Omental fat pad (tissue), 4 donors: ENCODE measurements at places on chromosomes 3 and 15. TPM values are rescaled to one million over a fixed set of nuclear protein-coding genes. Genes with fewer than 3 reads are reported as not detected.

DNA sequence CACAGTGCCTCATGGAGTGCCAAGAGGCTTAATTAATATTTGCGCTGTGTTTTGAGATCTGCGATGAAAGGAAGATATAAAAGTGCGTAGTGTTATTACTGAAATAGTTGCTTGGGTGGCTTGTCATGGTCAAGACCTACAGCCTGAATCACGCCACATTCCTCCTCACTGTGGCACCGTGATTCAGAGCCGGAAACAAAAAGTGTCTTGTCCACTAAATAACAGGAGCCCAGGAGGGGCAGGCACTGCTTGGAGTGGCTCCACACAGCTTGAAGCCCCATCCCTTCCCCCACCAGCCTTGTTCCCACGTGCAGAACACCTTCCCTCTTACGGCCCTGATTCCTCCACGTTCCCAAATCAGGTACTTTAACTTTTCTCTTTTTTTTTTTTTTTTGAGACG is 1.2 kb upstream of the LRRC15 start:
- DNase-seq: no peak

- DNase-seq: no peak
Observed at GRCh38 chr15:79115986-79116665, 25.5 kb upstream of the RASGRF1 start.

GRCh38 chr3:114867835-114868503 is 279.1 kb downstream of the ZBTB20 start:
- no peak for DNase-seq

DNA sequence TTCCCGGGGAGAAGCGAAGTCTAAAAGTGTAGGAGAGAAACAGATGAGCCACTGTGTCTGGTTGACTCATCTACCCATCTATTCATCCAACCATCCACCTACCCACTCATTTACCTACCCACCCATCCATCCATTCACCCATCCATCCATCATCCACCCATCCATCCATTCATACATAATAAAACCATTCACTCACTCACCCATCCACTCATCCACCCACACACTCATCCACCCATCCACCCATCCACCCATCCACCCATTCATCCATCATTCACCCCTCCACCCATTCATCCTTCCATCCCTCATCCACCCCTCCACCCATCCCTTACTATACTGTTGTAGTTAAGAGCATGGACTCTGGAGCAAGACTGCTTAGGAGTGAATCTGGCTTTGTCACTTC is 136.4 kb upstream of the ATP2B2 start:
- DNase-seq: no peak

DNA sequence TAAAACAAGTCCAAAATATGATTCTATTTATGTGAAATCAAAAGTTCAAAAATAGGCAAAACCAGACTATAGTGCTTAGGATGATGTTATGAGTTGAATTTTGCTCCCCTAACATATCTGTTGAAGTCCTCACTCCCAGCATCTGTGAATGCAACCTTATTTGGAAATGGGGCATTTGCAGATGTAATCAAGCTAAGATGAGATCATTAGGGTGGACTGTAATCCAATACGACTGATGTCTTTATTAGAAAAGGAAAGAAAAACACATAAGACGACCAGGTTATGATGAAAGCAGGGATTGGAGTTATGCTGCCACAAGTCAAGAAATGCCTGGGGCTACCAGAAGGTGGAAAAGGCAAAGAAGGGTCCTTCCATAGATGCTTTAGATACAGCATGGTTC is 110.5 kb upstream of the CCDC39 start:
- DNase-seq: no peak

DNA sequence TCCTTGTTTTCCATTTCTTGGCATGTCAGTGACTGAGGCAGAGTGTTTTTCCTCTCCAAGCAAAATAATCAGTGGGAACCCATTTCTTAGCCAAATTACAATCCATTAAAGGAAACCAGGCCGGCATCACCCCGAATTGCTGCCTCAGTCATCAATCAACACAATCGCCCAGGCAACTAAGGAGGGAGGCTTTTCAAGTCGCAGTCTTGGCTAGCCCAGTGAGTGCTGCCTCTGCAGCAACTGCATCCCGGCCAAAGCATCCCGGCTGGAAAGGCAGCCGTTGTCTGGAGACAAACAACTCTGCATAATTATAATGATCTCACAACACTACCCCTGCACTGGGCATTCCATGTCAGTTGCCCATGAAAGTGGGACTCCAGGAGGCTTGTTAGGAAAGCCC is 213.5 kb upstream of the PRICKLE2 start:
- DNase-seq: no peak

DNA sequence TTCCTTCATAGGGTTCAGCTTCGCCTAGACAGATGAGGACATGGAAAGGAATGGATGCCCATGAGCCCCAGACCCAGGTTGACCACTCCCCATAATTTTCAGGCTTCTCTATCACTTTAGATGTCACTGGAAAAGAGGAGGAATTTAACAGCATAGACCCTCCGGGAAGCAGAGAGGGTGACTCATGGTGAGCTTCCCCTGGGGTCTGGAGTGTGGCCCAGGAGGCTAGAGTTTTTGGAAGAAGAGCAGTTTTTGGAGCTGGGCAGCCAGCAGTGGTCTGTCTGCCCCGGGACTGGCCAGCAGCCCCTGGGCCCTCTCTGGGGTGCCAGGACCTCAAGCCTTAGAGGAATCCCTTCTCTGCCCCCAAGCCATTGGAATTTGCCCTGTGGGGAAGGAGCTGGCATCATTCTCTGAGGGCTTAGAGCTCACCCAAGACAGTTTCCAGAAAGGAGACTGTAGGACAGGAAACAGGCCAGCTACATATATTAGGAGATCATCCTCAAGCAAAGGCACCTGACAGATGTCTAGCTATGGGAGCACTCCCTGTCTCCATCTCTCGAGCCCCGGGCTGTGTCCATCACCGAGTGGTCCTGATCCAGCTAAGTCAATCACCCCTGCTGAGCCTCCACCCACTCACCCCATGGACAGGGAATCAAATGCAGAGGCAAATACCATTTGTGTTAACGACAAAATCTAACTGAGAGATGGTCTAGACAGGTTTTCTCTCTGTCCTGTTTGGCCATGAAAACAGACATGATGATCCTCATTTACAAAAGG is 67.3 kb downstream of the MEGF11 start:
- no peak for DNase-seq

DNA sequence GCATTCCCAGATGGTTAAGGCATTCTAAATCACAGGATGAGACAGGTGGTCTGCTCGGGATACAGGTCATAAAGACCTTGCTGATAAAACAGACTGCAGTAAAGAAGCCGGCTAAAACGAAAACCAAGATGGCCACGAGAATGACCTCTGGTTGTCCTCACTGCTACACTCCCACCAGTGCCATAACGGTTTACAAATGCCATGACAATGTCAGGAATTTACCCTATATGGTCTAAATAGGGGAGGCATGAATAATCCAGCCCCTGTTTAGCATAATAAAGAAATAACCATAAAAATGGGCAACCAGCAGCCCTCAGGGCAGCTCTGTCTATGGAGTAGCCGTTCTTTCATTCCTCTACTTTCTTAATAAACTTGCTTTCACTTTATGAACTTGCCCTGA is 151.1 kb downstream of the ZNF385D start:
- no peak for DNase-seq

- no peak for DNase-seq
Observed at GRCh38 chr15:48366584-48367312, 35.5 kb downstream of the DUT start.

DNA sequence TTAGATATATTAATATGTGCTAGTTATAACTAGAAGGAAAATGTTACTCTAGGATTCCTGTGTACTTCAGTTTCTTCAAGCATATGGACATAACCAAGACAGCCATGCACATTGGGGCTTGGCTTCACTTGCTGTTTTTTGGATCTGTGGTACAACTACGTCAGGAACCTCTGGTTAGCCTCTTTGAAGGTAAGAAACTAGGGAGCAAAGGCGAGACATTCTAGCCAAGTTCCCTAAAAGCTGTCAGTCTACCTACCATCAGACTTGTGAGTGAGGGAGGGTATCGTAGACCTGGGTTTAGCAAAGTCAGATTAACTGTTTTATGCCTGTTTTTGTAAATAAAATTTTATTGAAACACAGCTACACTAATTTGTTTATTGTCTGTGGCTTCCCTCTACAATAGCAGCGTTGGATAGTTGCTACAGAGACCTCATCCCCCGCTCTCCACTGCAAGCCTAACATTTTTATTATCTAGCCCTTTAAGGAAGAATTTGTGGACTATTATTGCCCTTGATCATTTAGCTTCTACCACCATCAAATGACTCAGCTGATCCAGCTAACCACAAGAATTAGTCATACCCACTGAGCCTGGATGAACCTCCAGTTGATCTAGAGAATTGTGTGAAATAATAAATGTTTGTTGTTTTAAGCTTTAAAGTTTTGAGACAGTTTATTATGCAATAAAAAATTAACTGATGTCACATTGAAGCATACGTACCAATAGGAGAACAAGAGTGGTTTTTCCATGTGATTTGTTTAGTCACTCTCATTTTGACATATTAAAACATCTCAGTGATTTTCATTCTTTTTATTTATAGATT is 58.1 kb downstream of the RSRC1 start:
- no peak for DNase-seq

GRCh38 chr3:15380980-15381890 is 46.1 kb downstream of the METTL6 start:
- no peak for DNase-seq

GRCh38 chr15:90592131-90592881 is 62.6 kb downstream of the CRTC3 start:
- DNase-seq: no peak

DNA sequence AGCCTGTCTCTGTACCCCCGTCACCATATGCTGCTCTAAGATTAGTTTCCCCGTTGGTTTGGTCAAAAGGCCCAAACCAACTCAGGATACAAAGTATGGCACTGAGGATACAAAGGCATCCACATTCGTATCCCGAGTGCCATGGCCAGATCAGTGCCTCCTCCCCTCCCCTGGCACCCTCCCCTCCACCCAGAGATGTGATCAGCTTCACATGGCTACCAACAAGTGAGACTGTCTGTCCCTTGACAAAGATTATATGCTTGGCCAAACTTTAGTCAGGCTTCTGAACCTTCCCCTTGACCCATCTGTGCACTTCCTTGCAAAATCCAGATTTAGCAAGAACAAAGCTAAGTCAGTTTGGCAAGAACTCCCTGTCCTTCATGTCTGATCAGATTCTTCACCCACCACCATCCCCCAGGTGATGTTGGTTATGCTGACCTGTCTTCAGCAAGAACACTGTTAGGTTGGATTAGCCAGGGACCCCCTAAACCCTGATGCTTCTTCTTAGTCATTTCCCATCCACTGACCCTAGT is 61.7 kb downstream of the KLF15 start:
- DNase-seq: no peak

DNA sequence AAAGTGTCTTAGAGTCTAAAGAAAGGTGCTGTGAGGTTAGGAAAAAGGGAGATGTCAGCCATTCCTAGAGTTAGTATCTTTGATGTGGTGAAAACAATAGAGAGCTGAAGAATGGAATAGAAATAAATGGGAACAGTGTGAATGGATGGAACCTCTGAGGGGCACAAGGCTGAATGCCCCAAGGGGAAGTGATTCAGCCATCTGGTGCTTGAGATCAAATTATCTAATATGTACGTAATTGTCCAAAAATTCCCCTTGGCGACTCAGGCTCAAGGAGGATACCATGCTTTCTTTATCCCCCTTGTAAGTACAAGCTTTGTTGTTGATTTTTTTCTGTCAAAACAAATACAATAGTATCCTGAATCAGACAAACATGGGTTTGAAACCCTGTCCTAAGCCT is 361.6 kb downstream of the LSAMP start:
- DNase-seq: no peak

DNA sequence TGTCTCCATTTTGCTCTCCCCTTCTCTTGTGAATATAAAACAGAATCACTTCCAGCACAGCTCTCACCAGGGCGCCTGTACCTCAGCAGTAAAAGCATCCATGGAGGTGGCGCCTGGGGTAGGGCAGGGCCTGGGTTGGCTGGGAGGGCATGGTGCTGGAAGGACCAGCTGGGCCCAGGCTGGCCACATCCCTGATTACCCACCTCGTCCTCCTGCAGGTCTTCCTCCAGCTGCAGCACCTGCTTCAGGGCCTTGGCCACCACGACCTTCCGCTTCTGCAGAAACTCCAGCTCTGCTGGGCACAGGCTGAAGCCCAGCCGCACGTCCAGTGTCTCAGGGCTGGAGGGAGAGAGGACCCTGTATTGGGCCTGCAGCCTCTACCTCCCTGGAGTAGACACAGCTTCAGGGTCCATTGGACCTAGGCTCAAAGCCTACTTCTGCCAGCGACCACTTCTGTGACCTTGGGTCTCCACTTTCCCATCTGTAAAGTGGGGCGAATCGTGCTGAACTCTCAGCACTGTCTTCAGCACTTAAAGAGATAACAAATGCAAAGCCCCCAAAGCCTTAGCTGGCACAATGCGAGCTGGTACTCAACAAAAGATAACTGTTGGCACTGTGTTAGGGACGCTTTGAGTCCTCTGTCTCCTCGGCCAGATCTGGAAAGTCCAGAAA is 23.8 kb downstream of the PLA2G4E start:
- no peak for DNase-seq

DNA sequence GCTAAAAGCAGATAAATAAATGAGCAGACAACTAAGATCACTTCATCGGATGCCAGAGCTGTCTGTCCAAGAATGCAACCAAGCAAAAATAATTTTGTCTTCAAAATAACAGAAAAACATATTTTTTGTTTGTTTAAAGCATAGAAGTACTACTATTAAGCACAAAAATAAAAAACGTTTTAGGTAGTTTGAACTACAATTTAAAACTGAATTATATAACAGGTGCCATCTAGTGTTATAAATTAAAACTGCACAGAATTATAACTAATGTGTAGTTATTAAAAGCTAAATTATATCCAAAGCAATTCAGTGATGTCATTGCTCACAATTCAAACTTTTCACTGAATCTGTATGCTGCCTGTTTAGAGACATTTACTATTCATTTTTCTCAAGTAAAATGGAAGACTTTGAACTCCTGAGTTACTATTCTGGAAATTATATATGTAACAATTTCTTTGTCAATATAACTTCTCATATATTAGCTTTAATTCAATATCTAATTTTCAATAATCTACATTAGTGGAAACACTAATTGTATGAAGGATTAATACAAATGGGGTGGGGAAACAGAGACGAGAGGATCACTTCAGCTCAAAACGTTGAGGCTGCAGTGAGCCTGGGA is 29.5 kb downstream of the LINS1 start:
- no peak for DNase-seq

GRCh38 chr3:188954590-188955208 is 217.1 kb upstream of the TPRG1 start:
- DNase-seq: peak; percentile 83

FBLN2 gene
- 188 TPM for total RNA-seq

NR2E3 gene
- total RNA-seq: 0.56 TPM

ZDHHC23 gene
- 5.5 TPM for total RNA-seq

P4HTM gene
- total RNA-seq: 28.2 TPM

TMEM40 gene
- total RNA-seq: not detected

BFSP2 gene
- not detected for total RNA-seq

ITIH1 gene
- 0.94 TPM for total RNA-seq

ANKDD1A gene
- 7.3 TPM for total RNA-seq
